Breast epithelium (tissue), 4 donors: ENCODE measurements at places on chromosomes 7 and 10.

GRCh38 chr7:36053589-36053988 lies 99.5 kb upstream of the EEPD1 start:
- no peaks in the 10 kb centered on the region for H3K27me3 ChIP-seq
- H3K27ac ChIP-seq: no peak overlapping the region

DNA sequence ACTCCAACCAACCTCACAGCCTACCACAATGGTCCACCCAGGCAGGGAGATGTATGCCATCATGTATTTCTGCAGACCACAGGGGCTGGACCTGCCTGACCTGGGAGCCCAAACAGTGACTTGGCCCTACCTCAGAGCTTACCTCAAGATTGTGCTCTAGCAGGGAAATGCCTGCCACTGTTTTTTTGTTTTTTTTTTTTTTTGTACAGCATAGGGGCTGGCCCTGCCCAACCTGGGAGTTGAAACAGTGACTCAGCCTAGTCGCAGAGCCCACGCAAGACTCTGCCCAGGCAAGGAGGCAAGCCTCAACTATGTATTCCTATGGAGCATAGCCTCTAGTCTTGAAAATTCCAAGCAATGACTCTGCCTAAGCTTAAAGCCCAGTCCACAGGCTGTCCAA lies 39.3 kb upstream of the CDK6 start:
- H3K27ac ChIP-seq: no peak overlapping the region
- no peaks in the 10 kb centered on the region for H3K4me1 ChIP-seq
- no peaks in the 10 kb centered on the region for H3K36me3 ChIP-seq
- H3K27me3 ChIP-seq: no peaks in the 10 kb centered on the region

- H3K4me3 ChIP-seq: no peak overlapping the region
- no peaks in the 10 kb centered on the region for H3K36me3 ChIP-seq
- H3K4me1 ChIP-seq: no peaks in the 10 kb centered on the region
Measured at GRCh38 chr7:4204513-4205165, 477.5 kb upstream of the FOXK1 start.

GRCh38 chr7:155631155-155631554 lies 13.3 kb upstream of the RBM33 start:
- DNase-seq: no peak
- H3K27ac ChIP-seq: no peak overlapping the region
- no peaks in the 10 kb centered on the region for H3K27me3 ChIP-seq
- no peak overlapping the region for H3K4me3 ChIP-seq
- no peaks in the 10 kb centered on the region for H3K4me1 ChIP-seq
